Foreskin keratinocyte (primary cell): ENCODE measurements at places on chromosomes 6 and 20. TPM values are rescaled to one million over a fixed set of nuclear protein-coding genes. Genes with fewer than 3 reads are reported as not detected.

RAET1G gene
- 1.0 and 1.2 TPM in 2 replicates for total RNA-seq

RFX6 gene
- total RNA-seq, result not detected in 2 replicates

CST1 gene
- not detected in 2 replicates for total RNA-seq

IMPG1 gene
- total RNA-seq, result not detected in 2 replicates

C20orf202 gene
- not detected in 2 replicates for total RNA-seq

OPRL1 gene
- 0.10 and 0.14 TPM in 2 replicates for total RNA-seq

LST1 gene
- 0.34 TPM in 1 of 2 replicates, not detected in the other for total RNA-seq

CRYBG1 gene
- total RNA-seq, result 109 and 116 TPM in 2 replicates

FBXO9 gene
- total RNA-seq, result 43.2 and 45.5 TPM in 2 replicates

TRIM10 gene
- not detected in 2 replicates for total RNA-seq

CSTF1 gene
- 39.8 and 40.2 TPM in 2 replicates for total RNA-seq

TNF gene
- 4.7 and 10.5 TPM in 2 replicates for total RNA-seq

HCRTR2 gene
- total RNA-seq, result not detected in 2 replicates

CST5 gene
- total RNA-seq, result not detected in 2 replicates

TTK gene
- total RNA-seq, result 31.7 and 38.8 TPM in 2 replicates

RBM24 gene
- 0.92 and 1.4 TPM in 2 replicates for total RNA-seq

FOXA2 gene
- total RNA-seq, result 1.1 and 1.4 TPM in 2 replicates

SLX4IP gene
- total RNA-seq, result 5.1 and 5.4 TPM in 2 replicates

MCHR2 gene
- not detected in 2 replicates for total RNA-seq

TNXB gene
- 0.07 and 0.31 TPM in 2 replicates for total RNA-seq

HLA-DRB1 gene
- not detected in 2 replicates for total RNA-seq

PNLDC1 gene
- total RNA-seq, result 0.07 and 0.75 TPM in 2 replicates

CASS4 gene
- total RNA-seq, result not detected in 2 replicates

HINT3 gene
- 9.7 and 10.0 TPM in 2 replicates for total RNA-seq

PI3 gene
- 7.1 and 10.8 TPM in 2 replicates for total RNA-seq

PNPLA1 gene
- not detected in 2 replicates for total RNA-seq

MLN gene
- not detected in 2 replicates for total RNA-seq

SUMO4 gene
- total RNA-seq, result 0.44 and 0.56 TPM in 2 replicates
